ENCODE measurements at places on chromosomes 13 and 19.

DNA sequence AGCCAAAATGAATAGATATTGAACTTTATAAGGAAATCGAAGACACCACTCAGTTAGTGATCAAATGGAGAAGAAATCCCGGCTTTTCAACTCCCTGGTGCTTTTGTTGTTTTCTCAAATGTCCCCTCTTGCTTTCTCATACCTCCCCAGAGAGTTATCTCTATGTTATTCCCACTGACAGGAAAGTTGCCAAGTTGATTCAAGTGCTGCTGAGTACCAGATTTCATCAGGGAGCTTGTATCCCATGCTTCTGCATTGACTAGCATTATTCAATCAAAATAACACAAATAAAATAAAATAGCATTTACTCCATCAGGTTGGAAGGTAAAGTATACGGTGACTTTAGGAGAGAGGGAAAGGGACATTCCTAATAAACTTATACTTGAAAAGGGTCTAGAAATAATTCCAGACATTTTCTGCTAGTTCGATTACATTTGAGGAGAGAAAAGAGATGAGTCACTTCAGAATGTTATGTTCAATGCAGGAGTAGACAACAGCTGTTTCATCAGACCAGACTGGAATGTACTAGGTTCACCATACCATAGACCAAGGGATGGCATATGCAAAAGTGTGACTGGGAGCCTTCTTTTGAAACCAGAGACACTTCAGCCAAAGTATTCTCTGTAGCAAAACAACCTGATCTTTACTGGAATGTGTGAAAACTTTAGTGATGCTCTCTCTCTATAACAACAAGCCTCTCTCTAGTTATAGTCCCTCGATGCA, 397.8 kb downstream of the FGF14 start:
- no peak for DNase-seq

- no peak for DNase-seq
These were observed 978.7 kb downstream of the SLITRK5 start for GRCh38 chr13:88649855-88650254.

- DNase-seq = peak; percentile 53
These were observed 545 bp downstream of the RAD23A start for GRCh38 chr19:12946092-12946721.

GRCh38 chr19:6686628-6686975, 16.6 kb upstream of the TNFSF14 start:
- DNase-seq = no peak

- DNase-seq = no peak
These were observed 3.7 kb upstream of the SMIM17 start for GRCh38 chr19:56639217-56639616.

DNA sequence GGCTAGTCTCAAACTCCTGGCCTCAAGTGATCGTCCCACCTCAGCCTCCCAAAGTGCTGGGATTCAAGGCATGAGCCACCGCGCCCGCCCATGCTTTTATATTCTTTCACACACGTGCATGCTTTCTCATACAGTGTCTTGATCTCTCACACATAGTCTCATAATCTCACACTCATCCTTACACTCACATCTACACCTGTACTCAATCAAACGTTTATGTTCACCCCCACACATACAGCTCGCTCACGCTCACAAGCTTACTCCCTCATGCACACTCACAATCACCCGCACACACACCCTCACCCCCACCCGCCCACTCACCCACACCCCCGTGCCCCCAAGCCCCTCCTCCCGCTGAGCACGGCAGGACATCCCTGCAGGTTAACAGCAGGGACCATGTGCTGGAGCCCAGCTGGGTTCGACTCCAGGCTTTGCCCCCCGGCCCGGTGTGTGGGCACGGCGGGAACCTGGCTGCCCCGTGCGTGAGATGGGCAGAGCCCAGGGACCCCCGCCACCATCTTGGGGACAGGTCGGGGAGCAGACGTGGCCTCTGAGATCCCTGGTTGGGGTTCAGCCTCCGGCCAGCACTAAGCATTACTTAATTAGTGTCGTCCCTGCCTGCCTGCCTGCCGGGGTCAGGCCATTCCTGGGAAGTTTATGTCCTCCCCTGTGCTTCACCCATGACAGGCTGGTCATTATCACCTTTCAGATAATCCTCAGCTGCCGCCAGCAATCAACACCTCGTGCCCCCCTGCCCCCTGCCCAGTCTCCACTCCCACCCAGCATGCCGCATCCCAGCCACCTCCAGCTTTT, 11.4 kb downstream of the SBK2 start:
- no peak for DNase-seq

DNA sequence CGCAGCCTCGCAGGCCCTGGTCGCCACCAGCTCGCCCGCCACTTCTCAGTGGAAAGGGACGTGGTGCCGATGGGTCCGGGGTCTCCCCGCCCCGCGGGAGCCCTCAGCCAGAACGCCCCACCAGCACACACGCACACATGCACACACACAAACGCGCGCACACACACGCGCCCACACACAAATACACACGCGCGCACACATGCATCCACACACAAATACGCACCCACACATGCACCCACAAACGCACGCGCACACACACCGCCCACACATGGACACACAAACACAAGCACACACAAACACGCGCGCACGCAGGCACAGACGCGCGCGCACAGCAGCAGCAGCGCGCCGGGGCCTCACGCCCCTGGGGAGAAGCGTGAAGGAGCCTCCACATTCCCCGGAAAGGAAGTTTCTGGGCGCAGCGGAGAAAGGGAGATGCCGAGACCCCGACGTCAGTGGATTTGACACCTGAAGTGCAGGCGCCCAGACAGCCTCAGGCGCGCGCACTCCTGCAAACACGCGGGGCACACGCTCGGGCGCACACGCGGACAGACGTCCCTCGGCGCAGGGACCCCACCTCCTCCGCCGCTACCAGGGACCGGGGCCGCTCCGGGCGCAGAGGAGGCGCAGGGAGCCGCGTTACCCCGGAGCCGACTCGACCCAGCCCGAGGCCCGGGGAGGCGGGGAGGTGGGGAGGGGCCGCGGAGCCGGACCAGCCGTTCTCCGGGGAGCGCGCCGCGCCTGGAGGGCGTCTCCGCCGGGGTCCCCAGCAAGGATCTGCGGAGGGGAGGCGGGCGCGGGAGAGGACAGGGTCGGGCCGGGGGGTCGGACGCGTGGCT, 622 bp downstream of the RASA3 start:
- DNase-seq = no peak

GRCh38 chr19:1592755-1593500, at the start of gene MBD3:
Gene MBD3 (minus strand): TSS chr19:1592865. CDS start chr19:1592631, 234 bp downstream.
- DNase-seq = peak; percentile 93

DNA sequence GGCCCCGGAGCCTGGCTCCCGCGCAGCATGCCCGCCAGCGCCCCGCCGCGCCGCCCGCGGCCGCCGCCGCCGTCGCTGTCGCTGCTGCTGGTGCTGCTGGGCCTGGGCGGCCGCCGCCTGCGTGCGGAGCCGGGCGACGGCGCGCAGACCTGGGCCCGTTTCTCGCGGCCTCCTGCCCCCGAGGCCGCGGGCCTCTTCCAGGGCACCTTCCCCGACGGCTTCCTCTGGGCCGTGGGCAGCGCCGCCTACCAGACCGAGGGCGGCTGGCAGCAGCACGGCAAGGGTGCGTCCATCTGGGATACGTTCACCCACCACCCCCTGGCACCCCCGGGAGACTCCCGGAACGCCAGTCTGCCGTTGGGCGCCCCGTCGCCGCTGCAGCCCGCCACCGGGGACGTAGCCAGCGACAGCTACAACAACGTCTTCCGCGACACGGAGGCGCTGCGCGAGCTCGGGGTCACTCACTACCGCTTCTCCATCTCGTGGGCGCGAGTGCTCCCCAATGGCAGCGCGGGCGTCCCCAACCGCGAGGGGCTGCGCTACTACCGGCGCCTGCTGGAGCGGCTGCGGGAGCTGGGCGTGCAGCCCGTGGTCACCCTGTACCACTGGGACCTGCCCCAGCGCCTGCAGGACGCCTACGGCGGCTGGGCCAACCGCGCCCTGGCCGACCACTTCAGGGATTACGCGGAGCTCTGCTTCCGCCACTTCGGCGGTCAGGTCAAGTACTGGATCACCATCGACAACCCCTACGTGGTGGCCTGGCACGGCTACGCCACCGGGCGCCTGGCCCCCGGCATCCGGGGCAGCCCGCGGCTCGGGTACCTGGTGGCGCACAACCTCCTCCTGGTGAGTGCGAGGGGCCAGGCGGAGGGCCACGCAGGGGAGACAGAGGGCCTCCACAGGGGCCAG, at the start of gene KL:
Gene KL, plus strand, starts transcription at position 10 of the 909 bp plus-strand sequence. Its CDS starts 18 bp downstream, at position 28.
- DNase-seq = no peak

DNA sequence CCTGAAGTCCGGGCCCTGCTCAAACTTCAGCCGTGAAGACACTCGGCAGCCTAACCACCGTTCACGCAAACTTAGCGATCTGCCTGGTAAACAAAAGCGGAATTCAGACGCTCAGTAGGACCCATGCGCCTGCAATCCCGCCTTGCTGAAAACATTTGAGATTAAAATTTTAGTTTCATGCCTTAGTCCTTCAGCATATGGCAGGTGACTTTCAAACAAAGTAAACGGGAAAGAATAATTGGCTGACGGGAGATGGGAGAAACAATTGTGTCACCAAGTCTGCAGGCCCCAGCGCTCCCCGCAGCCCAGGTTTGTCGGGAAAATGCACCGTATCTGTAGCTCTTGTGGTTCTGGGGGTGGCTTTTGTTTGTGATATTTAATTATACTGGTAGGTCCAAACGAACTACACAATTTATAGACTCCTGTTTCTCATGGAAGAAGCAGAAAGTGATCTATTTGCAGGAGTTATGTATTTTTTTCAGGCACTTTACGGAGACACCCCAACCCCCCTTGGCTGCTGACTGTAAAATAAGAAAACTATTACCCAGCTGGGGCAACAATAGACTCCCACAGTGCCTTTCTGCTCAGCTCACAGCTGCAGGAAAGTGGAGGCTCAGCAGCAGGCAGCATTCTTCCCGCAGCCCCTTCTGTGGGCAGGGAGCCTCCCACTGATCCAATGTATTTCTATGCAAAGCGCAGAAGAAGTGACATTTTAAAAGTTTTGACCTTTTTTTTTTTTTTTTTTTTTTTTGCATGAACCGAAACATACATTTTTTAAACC, 94.8 kb downstream of the SOX1 start:
- DNase-seq = no peak

DNA sequence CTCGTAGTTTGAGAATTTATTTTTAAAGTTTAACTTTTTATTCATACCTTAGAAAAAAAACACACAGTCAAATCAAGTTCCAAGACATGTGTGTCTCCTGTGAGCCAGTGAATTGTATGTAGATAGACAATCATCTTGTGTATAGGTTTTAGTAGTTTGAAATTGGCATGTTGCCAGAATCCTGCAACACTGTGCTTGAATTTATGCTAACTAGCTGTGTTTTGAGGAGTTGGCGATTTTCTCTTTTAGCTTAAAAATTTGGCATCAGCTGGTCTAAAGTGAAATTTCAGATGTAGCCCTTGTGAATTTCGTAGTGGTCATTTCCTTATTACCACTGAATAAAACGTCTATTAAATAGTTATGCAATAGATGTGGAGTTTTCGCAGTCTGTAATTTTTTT, 213.2 kb downstream of the ATP8A2 start:
- DNase-seq = no peak

DNA sequence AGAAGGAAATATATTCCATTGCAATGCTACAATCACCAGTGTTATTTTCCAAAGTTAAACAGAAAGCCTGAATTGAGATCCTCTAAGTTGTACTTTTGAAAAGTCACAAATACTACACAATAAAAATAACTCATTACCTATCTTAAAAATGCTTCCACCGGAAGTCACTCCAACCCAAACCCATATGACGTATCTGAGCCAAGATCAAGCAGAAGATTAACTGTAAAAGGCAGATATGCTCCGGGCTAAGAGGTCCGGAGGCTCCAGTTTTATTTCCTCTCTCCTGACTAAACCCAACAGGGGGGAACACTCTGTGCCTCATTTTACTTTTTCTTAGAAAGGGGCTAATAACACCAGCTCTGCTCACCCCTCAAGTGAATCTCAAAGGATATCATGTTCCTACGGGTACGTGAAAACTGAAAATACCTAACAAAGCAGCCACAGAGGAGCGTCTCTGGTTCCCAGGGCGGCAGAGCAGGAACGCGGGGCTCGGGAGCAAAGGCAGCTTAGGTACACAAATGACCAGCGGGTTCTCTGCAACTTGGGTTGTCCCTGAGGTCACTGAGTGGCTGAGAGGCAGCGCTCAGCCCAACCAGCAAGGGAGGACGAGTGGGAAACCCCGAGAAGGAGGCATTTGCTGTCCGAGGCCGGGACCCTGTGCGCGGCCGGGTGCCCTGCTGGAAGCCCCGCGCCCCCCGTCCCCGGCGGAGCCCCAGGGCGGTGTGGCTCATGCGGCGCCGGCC, 750 bp downstream of the RAB20 start:
- DNase-seq = no peak

DNA sequence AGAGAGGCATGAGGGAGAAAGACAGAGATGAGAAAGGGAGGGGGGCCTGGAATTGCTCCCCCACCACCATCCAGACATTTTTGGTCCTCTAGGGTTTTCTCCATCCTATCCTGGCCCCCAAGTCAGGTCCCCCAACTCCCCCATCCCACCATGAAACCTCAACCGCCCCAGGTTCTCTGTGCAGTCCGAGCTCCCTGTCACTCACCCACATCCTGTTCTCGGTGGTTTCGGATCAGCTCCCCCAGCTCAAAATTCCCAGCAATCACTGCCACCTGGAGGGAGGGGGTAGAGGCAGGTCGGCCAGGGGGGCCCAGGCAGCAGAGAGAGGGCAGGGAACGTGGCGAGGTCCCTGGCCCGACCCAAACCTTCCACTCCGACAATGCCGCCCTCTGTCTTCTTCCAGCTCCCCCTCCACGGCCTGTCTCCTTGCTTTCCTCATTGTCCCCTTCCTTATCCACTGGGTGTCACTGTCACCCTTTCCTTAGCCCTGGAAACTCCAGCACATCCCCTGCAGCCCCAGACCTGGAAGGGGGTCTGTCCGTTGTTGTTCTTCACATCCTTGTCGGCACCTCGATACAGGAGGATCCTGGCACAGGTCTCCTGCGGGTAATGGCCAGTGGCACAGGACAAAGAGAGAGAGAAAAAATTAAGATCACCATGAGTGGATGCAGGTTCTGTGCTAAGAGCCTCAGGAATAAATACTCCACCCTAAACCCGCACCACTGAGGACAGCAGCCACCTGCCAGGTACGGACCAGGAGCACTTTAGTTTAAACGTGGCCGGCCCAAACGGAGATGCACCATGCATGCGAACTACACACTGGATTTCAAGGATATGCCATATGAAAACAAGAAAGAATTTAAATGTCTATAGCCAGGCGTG, 15.4 kb downstream of the SHANK1 start:
- DNase-seq = no peak

DNA sequence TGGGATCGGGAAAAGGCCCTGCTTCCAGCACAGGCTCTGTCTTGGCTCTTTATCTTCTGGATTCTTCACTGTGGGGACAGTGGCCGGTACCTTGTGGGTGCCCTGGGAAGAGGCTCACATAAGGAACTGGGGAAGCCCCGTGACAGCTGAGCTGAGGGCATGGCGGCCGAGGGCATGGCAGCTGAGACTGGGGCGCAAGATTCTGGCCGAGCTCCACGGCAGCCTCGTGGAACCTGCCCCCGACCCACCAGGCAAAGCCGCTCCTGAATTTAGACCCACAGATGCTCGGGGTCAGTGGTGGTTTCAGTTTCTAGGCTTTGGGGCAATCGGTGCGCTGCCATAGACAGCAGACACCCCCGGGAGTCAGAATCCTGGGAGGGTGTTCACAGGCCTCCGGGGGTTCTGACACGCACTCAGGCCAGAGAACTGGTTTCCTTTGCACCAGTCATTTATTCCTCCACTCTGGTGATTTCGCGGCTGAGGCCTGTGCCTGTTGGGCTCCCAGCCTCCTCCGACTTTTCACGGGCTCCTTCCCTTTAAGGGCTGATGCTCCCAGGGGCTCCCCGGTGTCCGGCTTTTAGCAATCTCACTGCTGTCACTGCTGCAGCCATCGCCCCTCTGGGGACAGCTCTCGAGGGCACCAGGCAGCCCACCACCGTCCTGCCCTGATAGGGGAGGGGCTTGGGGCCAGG, 117.6 kb downstream of the TEX29 start:
- DNase-seq = no peak

All from NCI-H2107 (cell line).